Activated effector memory CD4-positive, alpha-beta T cell treated with Interleukin-2 at 50 U/mL for 16 hours (primary cell): ENCODE measurements at places on chromosomes 13 and 19.

GRCh38 chr13:22647156-22647850 lies 533.5 kb upstream of the SGCG start:
- DNase-seq: no peak

DNA sequence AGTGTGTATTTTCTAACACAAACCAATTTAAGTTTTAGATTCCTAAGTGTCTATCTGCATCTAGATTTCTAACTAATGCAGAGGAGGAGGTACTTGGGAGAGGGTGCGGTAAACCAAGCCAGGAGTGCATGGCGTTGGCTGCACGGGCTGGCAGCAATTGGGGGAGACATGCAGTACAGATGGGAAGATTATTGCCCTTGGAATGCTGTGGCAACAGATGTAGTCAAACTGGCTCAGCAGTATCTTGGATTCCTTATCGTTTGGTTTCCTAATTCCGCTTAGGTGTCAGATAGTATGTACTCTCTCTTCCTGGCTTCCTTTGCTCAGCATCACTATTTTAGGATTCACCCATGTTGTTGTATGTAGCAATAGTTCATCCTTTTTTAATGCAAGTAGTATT lies 29.4 kb upstream of the STK24 start:
- DNase-seq: no peak

- DNase-seq: no peak
Observed at GRCh38 chr19:49390929-49391359, 2.9 kb downstream of the KASH5 start.

DNA sequence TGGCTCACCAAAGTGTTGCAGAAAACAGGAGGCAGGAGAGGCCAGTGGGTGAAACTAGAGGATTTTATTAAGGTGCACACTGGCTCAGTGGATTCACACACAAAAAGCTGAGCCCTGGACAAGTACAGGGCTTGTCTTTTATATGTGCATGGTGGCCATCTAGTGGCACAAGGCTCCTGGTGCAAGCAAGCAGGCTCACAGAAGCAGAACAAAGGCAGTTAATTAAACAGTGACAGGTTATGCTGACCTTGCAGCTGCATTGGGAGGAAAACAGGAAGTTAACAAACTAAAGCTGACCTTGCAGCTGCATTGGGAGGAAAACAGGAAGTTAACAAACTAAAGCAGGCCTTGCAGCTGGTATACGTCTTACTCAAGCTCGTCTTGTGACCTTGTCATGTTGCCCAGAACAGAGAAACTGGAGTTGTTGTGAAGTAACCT lies 65.3 kb upstream of the ZNF681 start:
- no peak for DNase-seq

DNA sequence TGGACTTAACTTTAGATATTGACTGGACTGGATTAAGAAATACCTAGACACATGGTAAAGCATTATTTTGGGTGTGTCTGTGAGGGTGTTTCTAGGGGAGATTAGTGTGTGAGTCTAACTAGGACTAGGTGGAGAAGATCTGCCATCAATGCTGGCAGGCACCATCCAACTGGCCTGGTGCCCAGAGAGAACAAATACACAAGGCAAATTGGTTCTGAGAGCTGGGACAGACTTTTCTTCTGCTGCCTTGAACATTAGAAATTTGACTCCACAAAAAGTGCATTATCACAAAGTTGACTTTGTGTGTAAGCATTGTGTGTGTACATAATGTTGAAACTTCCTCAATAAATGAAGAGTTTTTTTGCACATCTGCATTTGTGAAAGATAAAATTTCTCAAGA lies 522.1 kb downstream of the SUCLA2 start:
- DNase-seq: no peak

- DNase-seq: no peak
Observed at GRCh38 chr19:38666663-38667511, 19.4 kb downstream of the ACTN4 start.

GRCh38 chr13:114089341-114089740 lies 43.1 kb downstream of the RASA3 start:
- DNase-seq: no peak

DNA sequence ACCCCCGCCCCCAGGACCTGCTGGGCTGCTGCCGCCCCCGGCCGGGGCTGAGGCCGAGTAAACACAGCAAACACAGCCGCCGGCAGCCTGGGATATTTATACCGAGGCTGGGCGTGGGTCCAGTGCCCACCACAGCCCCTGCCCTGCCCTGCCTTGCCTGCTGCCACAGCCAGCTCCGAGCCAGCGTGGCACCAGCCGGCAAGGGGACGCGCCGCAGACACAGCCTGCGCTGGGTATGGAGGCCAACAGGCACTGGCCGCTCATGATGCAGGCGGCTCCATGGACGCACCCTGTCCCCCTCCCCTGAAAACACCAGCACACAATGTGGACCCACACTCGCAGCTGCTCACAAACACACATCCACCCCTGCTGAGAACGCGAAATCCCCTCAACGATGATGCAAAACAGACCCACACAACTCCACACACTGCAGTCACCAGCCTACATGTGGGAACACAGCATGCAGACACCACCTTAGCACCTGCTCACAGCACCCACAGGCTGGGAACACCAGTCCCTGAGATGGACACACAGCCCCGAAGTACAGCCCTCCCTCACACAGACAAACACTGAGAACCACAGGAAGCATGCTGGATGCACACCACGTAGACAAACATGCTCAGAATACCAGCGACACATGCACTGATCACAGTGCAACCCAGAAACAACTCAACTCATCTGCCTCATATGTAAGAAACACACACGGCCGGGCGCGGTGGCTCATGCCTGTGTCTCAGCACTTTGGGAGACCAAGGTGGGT lies 16.2 kb downstream of the CCDC97 start:
- DNase-seq: no peak

- DNase-seq: no peak
Observed at GRCh38 chr13:70644052-70644451, 535.8 kb upstream of the KLHL1 start.

DNA sequence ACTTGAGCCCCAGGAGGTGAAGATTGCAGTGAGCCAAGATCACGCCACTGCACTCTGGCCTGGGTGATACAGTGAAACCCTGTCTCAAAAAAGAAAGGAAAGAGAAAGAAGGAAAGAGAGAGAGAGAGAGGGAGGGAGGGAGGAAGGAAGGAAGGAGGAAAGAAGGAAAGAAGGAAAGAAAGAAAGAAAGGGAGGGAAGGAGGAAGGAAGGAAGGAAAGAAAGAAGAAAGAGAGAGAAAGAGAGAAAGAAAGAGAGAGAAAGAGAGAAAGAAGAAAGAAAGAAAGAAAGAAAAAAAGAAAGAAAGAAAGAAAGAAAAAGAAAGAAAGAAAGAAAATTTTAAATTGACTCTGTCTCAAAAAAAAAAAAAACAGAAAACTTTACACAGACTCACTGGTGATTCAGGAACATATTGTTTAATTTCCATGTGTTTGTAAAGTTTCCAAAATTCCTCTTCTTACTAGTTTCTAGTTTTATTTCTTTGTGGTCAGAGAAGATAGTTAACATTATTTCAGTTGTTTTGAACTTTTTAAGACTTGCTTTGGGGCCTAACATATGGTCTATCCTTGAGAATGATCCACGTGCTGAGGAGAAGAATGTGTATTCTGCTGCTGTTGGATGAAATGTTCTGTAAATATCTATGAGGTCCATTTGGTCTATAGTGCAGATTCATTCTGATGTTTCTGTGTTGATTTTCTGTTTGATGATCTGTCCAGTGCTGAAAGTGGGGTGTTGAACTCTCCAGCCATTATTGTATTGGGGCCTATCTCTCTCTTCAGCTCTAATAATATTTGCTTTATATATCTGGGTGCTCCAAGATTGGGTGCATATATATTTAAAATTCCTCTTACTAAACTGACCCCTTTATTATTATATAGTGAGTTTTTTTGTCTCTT lies 204.4 kb upstream of the SERP2 start:
- no peak for DNase-seq

DNA sequence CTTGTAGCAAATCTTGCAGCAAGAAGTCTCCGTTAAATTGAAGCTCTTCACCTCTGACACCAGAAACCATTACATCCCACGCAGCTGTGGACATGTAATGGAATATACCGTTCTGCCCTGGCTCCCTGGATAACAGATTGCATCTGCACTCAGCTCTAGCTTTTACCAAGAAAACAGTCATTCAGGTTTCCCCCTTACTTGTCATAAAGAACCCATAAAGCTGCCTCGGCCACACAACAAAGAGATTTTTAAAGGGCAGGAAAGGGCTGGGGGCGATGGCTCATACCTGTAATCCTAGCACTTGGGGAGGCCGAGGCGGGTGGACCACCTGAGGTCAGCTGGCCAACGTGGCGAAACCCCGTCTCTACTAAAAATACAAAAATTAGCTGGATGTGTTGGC lies 127.6 kb upstream of the RFC3 start:
- no peak for DNase-seq

GRCh38 chr19:19628501-19629134 lies 598 bp upstream of the LPAR2 start:
- DNase-seq: peak; percentile 22

DNA sequence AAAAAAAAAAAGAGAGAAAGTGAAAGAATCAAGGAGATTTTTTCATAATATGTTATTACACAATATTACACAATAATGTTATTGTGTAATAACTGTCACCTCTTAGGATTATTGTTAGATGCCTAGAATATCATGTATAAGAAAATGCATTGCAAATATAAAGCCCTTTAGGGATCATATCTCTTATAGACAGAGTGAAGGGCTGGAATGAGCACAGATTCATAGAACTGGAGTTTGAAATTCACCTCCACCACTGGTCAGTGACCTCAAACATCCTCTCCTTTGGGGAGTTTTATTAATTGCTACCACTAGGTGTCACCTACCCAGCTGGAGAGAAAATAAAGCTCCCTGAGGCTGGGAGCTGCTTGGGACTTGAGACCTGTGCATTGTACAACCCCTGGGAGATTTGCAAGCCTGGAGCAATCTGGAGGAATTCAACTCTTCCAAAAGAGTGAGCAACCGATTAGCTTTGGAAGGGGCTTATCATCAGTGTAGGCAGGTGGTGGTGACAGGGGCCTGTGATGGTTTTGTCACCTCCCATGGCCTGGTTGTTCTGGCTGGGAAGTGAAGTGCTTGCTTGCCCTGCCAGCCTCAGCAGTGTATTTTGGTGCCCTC lies 30.3 kb upstream of the FRY start:
- no peak for DNase-seq

DNA sequence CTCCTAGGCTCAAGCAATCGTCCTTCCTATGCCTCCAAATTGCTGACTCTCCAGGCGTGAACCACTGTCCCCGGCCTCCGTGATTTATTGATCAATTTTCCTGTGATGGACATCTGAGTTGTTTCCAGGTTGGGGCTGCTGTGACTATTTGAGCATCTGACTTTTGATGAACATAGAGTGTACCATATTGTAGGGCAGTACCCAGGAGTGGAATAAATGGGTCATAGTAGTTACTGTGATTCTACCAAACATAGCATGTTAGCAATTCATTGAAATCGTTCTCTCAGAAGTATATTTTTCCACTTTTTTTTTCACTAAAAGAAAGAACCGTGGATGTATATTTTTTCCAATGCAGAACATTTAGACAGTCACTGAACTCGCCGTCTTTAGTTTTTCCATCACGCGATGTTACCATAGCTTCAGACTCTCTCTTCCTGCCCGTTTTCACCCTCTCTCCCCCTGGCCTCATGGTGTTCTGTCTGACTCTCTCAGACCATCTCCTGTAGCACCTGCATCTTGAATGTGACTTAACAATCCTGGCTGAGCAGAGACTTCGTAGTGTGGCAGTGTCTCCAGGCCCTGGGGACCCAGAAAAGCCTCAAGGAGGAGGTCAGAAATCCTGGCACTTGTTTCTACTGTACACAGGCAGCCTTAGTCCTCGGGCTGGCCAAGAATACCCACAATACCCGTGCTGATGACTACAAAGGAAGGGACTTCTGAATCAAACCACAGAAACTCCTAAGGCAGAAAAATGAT lies 3.2 kb upstream of the RASGRP4 start:
- DNase-seq: no peak

- peak; percentile 1 for DNase-seq
Observed at GRCh38 chr13:23020246-23020843, 160.4 kb upstream of the SGCG start.

DNA sequence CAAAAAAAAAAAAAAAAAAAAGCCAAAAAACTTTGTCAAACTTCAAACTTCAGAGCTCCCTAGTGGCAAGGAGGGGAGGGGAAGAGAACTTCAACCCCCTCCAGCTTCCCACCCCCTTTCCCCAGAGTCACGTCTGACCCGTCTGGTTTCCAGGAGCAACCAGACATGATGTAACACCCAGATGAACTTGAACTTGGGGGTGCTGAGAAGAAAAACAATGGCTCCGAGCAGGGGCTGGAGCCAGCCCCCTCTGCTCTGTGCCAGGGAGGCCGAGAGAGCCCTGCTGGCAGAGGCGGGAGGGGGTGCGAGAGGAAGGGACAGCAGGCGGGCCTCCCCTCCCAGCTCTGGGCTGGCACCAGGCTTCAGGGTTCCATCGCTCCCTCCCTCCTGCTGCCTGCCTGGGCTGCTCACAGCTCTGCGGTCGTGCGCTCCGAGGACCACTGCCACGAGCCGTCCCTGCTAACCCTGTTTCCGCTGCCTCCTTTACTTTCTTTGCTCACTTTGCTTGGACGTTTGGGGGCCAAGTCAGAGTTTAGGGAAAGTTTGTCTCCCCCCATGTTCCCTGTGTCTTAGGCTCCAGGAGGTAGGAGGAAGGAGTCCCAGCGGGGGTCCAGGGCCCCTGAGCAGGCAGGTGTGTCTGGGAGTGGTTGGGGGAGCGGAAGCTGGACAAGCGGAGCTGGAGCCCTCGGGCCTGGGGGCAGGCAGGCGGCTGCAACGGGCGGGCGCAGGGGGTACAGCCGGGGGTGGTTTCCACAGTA lies 11.1 kb downstream of the LYL1 start:
- no peak for DNase-seq

DNA sequence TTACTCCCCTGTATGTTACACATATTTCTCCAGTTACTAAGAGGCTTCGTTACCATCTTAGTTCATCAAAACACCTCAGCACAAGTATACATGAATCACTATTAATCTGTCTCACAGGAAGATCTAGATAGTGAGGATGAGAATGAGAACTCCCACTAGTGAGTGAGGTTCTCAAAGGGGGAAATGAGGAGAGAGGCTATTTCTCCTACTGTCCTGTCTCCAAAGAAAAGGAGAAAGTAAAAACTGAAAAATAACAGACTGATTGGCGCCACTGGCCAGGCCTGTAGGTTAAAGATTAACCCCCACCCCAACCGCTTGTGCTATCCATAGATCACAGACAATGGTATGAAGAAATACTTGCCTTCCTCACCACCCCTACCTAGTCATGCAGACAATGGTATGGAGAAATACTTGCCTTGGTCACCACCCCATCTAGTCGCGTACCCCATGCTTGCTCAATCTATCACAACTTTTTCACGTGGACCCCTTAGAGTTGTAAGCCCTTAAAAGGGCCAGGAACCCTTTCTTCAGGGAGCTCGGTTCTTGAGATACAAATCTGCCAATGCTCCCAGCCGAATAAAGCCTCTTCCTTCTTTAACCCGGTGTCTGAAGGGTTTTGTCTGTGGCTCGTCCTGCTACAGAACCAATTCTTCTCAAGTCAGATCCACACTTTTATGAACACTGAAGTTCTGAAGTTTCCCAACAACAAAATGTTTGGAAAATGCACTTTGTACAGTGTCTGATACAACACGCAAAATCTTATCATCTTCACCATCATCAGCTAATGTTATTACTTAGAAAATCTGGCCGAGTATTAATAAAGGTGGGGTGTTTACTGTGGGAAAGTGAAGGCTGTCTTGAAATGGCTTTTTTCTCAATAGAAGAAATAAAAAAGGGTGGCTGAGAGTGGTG lies 598.1 kb downstream of the UQCRFS1 start:
- DNase-seq: no peak

GRCh38 chr19:16970821-16971220 lies 55.8 kb downstream of the CPAMD8 start:
- DNase-seq: no peak
